ENCODE measurements at places on chromosomes 6 and 20. TPM values are rescaled to one million over a fixed set of nuclear protein-coding genes. Genes with fewer than 3 reads are reported as not detected.

Gene VNN1
- total RNA-seq: 0.21 TPM

Gene SYCP2
- total RNA-seq: 1.0 TPM

Gene OPN5
- total RNA-seq: not detected

Gene GGTLC1
- not detected for total RNA-seq

Gene MLIP
- not detected for total RNA-seq

DNA sequence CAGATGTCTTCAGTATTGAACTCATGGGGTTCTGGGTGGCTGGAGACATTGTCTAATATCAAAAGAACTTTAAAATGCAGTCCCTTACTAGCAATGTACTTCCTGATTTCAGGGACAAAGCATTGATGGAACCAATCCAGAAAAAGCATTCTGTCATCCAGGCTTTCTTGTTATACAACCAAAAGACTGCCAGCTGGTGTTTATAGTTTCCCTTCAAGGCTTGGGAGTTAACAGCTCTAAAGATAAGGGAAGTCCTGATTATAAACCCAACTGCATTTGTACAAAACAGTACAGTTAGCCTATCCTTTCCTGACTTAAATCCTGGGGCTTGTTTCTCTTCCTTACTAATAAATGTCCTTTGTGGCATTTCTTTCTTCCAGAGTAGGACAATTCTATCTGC lies 160.0 kb downstream of the COL21A1 start:
- no peak for DNase-seq

- DNase-seq: no peak
These were observed 1323.0 kb upstream of the GJE1 start for GRCh38 chr6:140809694-140810101.

DNA sequence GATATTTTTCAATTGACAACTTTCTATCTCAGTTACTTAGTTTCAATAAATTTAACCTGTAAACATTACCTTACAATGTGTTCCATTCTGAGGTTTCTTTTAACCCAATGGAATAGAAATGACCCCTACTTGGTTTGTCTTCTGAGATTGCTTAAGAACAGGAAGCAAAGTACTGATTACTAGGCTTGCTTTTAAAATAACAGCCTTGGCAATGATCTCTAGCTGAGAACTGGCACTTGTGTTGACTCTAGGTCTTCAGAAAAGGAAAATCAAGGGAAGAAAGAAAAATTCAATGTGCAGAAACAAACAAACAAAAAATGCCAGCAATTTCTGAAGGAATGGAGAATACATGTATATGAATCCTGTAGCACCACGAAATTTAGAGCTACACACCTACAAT lies 66.1 kb downstream of the SYNE1 start:
- DNase-seq: no peak

DNA sequence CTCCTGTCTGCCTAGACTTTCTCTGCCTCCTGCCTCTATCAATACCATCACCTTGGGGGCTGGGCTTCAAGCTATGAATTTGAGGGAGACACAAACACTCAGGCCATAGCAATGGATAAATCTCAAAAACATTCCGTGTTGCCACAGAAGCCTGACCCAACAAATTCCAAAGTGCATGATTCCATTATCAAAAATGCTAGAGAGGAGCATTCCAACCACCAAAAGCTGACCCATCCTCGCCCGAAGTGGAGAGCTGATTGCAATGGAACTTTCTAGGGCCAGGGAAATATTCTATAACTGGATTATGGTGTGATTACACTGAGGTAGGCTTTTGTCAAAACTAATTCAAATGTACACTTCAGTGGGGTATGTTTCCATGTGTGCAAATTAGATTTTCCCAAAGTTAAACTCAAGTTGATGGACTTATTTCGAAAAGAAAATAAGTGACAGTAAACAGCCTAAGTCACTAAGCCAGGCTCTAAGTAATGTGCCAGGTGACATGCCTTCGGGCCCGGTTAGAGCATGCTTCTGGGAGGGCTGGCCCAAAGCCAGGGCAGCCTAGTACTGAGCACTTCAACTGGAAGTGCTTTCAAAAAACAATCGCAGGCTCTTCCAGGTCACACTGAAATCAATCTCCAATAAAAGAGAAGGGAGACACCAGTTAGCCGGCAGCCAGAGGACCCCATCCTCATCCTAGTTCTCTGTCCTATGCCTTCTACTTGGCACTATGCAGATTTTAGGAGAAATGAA lies 142.3 kb downstream of the TBXT start:
- DNase-seq: no peak
